ENCODE measurements at places on chromosomes 5 and 9. TPM values are rescaled to one million over a fixed set of nuclear protein-coding genes. Genes with fewer than 3 reads are reported as not detected.

The LRRC19 gene
- polyA plus RNA-seq = not detected

The PLPPR1 gene
- polyA plus RNA-seq = not detected

The LCN10 gene
- 68.0 TPM for polyA plus RNA-seq

The RICTOR gene
- polyA plus RNA-seq = 11.8 TPM

The EMB gene
- 96.3 TPM for polyA plus RNA-seq

The CTXN3 gene
- not detected for polyA plus RNA-seq

The ACOT12 gene
- polyA plus RNA-seq = not detected

Data from IgD-negative memory B cell (primary cell).